NCI-H1048 (cell line): ENCODE measurements at places on chromosomes 7 and 10.

- no peak for DNase-seq
Observed at GRCh38 chr10:120827251-120827875, 23.8 kb upstream of the WDR11 start.

DNA sequence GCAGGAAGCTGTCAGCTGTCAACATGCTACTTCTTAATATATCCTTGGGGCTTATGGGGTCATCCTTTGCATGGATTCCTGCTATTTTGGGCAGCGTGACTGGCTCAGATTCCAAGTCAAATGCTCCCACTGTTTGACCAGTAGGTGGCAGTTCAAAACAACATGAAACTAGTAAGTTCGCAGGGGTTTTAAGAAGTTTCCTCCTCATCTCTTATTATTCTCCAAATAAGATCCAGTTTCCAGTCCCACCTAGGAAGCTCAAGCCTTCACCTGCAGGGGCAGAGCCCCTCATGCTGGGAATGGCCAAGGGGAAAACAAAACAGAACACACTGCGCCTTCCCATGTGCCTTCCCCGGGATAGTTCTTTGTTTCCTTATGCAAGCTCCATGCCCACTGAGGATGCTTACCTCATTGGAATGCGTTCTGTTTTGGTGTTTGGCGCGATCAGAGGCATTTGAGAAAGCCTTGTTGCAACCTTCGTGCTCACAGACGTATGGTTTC lies 259.8 kb downstream of the GLI3 start:
- no peak for DNase-seq

DNA sequence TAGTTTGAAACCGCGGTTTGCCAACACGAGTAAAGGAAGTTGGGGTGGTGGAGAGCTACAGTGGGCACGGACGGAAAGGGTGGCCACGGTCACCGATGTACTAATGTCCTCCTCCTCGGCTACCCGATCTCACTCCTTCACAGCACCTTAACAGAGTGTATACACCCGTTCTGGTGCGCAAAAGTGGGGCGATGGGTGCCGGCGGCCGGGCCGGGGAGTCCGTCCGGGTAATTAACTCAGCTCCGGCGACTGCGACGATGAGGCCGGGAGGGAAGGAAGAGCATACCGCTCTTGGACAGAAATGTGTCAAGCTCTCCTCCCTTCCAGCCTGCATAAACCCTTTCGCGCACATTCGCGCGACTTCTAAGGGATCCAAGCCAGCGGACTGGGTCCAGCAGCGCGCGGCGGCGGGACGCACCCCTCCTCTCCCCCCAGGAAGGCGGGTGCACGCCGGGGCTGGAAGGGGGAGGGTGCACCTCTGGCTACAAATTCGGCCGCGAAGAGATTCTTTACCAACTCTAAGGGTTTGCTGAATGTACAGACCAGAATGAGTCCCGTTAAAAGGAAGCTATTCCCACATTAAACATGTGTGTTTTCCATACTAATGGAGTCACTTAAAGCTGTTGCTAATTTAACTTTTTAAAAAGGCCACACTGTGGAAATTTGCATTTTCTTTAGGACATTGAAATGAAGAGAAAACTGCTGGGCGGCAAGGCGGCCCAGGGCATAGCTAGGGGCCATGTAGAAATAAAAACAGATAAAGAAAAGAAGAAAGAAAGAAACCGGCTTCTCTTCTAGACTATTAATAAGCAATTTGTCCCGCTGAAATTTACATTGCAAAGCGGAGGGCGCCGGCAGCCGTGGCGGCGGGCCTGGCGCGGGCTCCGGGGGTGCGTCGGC lies 6.6 kb upstream of the EBF3 start:
- DNase-seq = no peak

GRCh38 chr10:44947371-44948152 lies 12.0 kb upstream of the RASSF4 start:
- no peak for DNase-seq

DNA sequence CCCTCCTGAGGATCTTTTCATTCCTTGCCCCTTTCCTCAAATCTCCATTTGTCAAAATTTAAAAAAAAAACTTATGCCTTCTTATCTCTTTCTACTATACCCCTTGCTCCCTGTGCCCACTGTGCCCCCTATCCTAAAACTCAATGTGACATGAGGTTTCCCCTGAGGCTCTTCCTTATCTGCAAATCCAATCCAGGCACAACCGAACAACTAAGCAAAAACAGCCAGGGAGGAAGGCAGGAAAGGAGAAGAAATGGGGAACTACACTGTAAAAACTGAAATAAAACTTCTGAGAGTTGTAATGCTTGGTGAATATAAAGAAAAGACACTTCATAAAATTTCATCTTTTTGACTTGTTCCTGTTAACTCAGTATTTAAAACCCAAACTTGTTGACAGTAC lies 54.2 kb downstream of the CRPPA start:
- DNase-seq = no peak

GRCh38 chr10:111112333-111112732 lies 35.5 kb downstream of the ADRA2A start:
- no peak for DNase-seq
